ENCODE measurements at places on chromosomes 5 and 9. TPM values are rescaled to one million over a fixed set of nuclear protein-coding genes. Genes with fewer than 3 reads are reported as not detected.

CDC25C gene
- 26.6 TPM for total RNA-seq

CCIN gene
- total RNA-seq = not detected

TLR4 gene
- not detected for total RNA-seq

GLRX gene
- total RNA-seq = 50.4 TPM

ITGA1 gene
- 0.69 TPM for total RNA-seq

CDC26 gene
- total RNA-seq = 38.1 TPM

LIX1 gene
- not detected for total RNA-seq

FOXI1 gene
- total RNA-seq = not detected

ALDH1B1 gene
- 17.9 TPM for total RNA-seq

AFAP1L1 gene
- total RNA-seq = not detected

GRCh38 chr5:135543001-135543484, 7.3 kb upstream of the NEUROG1 start:
- DNase-seq = no peak
- no peaks in the 10 kb centered on the region for H3K36me3 ChIP-seq
- H3K27me3 ChIP-seq = peaks cover 71% of the 10 kb centered on the region
- peak overlapping the region; percentile 38 for H3K4me3 ChIP-seq

DNA sequence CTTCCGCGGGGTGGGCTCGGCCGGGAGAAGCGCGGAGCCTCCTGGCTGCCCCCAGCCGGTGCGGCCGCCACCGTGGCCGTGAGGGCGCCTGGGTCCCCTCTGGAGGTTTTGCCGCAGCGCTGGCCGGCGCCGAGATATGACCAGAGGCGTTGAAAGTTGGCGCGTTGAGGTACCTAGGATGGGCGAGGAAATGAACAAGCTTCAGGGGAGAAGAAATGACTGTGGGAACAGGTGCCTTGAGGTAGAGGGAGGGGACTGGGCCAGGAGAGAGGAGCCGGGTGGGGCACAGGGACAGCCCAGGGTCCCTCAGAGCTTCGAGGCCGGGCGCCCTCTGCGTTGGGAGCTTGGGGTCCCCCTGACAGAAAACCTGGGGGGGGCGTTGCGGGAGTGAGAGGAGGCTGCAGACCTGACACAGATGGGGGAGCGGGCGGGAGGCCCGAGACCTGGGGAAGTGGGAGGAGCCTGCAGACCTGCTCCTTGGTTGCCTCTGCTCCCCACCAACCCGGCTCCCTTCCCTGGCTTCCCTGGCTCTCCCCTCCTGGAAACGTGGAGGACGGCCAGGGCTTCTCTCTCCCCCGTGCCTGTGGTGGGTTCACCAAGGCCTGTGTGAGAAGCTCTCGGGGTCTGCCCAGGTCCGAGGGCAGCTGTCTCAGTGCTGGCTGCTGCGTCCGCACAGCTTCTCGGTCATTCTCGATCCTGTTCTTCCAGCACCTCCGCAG, 14.2 kb downstream of the RABL6 start:
- H3K36me3 ChIP-seq = peaks cover 7% of the 10 kb centered on the region
- H3K4me3 ChIP-seq = no peak overlapping the region
- DNase-seq = no peak
- no peaks in the 10 kb centered on the region for H3K27me3 ChIP-seq
- peaks cover 7% of the 10 kb centered on the region for H3K4me1 ChIP-seq

- H3K4me3 ChIP-seq = no peak overlapping the region
- H3K27me3 ChIP-seq = peaks cover 8% of the 10 kb centered on the region
- H3K27ac ChIP-seq = no peak overlapping the region
- no peaks in the 10 kb centered on the region for H3K4me1 ChIP-seq
Observed at GRCh38 chr5:95701074-95701473, 18.3 kb upstream of the SPATA9 start.

DNA sequence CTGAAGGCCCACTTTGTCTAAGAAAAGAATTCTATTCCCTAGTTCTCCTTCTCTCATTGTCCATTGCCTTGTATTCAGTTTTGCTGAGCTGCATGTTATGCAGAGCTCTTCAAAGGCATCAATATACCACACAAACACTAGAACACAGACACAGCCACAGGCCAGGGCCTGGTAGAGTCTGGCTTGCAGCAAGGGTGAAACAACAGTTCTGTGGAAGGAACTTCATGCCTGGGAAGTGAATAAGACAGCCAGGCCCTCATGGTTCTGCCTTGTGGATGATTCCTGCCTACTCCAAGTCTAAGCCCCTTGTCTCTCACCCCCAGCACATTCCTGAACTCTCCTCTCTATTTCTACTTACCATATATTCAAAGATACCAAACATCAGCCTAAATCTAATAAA, 30.8 kb downstream of the KLHL3 start:
- DNase-seq = no peak
- H3K27me3 ChIP-seq = no peaks in the 10 kb centered on the region
- no peak overlapping the region for H3K27ac ChIP-seq
- peaks cover 2% of the 10 kb centered on the region for H3K4me1 ChIP-seq

GRCh38 chr5:1279443-1280151, 15.3 kb downstream of the TERT start:
- H3K4me1 ChIP-seq = peaks cover 2% of the 10 kb centered on the region
- H3K27me3 ChIP-seq = no peaks in the 10 kb centered on the region
- peaks cover 15% of the 10 kb centered on the region for H3K36me3 ChIP-seq
- no peak overlapping the region for H3K4me3 ChIP-seq
- DNase-seq = no peak

GRCh38 chr5:126265917-126266316, 157.3 kb upstream of the GRAMD2B start:
- H3K4me1 ChIP-seq = no peaks in the 10 kb centered on the region
- no peak for DNase-seq
- H3K27me3 ChIP-seq = peaks cover 3% of the 10 kb centered on the region
- no peak overlapping the region for H3K4me3 ChIP-seq
- H3K27ac ChIP-seq = no peak overlapping the region

DNA sequence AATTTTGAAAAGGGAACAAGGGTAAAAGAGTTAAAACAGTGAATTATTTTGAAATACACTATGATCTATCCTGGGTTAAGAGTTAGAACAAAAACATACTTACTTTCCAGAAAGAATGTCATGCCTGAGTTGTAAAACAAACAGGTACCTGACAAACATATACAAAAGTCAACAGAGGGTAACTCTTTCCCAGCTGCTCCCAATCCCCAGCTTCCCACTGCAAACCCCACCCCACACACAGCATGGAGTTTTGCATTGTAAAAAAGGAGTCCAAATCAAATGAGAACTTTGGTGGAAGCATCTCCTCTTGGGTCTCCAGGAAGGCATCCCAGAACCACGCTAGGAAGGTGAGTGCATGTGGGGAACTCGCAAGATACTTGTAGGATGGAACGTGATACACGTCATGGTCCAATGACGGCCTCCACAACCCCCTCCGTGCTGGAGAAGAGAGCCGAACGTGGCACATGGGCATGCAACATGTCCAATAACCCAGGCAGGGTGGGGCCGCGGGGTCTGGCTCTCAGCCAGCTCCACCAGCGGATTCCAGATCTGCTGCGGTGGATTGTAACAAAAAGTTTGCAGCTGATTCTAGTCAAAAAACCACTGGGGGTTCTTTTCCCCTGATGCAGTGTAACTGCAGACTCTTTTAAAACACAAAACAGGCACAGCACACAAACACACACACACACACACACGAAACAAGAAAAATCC, 55.8 kb downstream of the EPB41L4B start:
- H3K27me3 ChIP-seq = peaks cover 2% of the 10 kb centered on the region
- no peak for DNase-seq
- no peaks in the 10 kb centered on the region for H3K4me1 ChIP-seq
- H3K4me3 ChIP-seq = no peak overlapping the region
- no peaks in the 10 kb centered on the region for H3K36me3 ChIP-seq

- DNase-seq = no peak
- H3K4me3 ChIP-seq = no peak overlapping the region
- H3K36me3 ChIP-seq = no peaks in the 10 kb centered on the region
- no peak overlapping the region for H3K27ac ChIP-seq
Observed at GRCh38 chr5:147845618-147846017, 14.1 kb upstream of the SPINK1 start.

GRCh38 chr9:98215271-98215670, 22.8 kb upstream of the CORO2A start:
- H3K36me3 ChIP-seq = peaks cover 6% of the 10 kb centered on the region
- H3K27ac ChIP-seq = no peak overlapping the region
- no peaks in the 10 kb centered on the region for H3K4me1 ChIP-seq
- no peak for DNase-seq
- H3K27me3 ChIP-seq = no peaks in the 10 kb centered on the region

DNA sequence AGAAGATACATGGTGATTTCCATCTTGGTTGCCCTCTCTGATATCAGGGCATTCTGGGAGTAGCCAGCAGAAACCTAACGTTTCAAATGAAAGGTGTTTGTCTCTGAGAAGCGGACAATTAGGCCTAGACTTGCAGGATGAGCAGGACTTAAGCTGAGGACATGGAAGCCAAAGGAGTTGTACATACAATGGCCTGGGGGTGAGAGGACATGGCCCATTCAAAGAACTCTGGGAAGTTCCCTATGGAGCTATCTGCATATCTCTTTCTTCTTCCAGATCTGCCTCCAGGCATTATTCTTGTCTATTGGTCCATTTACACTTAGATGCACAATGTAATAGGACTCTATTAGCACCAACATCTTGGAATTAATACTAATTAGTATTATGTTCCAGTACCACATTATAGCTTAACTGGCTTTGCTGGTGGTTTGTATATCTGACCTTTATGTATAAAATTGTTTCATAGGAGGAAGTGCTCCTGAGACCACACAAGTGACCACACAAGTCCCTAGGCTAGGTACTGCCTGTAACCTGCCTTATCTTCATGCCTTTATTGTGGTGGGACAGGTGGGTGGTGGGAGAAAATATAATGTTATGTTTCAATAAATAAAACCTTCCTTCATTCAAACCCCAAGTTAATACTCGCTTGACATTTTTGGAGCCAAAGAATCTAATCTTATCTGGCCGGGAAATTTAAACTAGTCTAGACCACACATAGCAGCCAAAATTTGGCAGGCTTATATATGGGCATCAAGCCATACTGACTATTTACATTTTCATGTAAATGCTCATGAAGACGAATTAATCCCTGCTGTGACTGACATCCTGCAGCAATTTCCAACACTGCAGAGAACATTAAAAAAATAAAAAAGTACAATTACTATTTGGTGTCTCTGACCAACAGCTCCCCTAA, 52.1 kb upstream of the EQTN start:
- peaks cover 18% of the 10 kb centered on the region for H3K4me1 ChIP-seq
- H3K36me3 ChIP-seq = peaks cover 2% of the 10 kb centered on the region

GRCh38 chr5:122258241-122258640, 53.8 kb upstream of the SNCAIP start:
- H3K4me3 ChIP-seq = no peak overlapping the region
- H3K36me3 ChIP-seq = no peaks in the 10 kb centered on the region
- no peaks in the 10 kb centered on the region for H3K4me1 ChIP-seq

DNA sequence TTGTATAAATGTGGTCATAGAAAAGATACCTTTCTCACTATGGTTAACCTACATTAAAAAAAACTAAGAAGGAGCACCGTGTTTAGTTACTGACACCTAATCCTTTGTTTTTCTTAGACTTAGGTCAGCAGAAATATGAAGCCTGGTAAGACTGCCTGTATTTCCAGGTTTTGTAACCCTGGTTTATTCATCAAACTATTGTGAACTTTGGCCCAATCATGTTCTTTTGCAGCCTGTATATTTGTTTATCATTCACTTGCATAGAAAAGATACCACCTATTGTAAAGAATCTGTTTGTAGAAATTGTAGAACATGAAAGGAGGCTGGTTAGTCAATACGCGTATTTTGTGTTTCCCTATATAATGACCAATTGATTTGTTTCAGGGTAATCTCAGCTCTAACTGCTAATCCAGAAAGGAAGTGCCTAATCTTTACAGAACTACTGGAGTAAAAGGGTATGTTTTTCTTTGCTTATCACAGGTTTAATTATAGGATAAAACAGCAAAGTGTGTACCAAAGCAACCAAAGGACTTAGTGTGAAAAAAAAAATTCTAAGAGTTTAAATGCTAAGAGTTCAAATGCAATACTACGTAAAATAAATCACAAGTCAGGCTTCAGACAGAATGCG, 103.6 kb downstream of the LURAP1L start:
- no peak overlapping the region for H3K4me3 ChIP-seq
- no peaks in the 10 kb centered on the region for H3K4me1 ChIP-seq
- H3K27ac ChIP-seq = no peak overlapping the region

GRCh38 chr5:134506054-134507039, 19.1 kb upstream of the JADE2 start:
- no peak for DNase-seq
- no peak overlapping the region for H3K4me3 ChIP-seq
- H3K4me1 ChIP-seq = peaks cover 42% of the 10 kb centered on the region
- no peak overlapping the region for H3K27ac ChIP-seq
- H3K27me3 ChIP-seq = no peaks in the 10 kb centered on the region

DNA sequence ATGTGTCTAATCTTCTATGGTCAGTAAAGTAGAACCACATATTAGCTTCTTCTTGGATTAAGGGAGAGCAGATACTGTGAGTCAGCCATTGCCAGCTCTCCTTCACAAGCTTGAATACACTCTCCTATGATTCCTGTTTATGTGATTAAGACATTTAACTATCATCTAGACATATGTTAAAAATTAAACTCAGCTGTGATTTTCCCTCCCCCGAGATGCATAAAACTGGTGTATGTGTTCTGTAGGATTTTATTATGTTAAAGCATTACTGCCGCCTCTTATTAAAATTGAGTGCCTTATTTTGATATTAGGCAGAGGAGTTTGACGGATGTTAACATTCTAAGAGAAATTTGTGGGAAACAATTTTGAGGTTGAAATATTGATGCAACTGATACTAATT, 114.6 kb downstream of the ACTBL2 start:
- H3K27me3 ChIP-seq = peaks cover 2% of the 10 kb centered on the region
- no peak overlapping the region for H3K27ac ChIP-seq
- DNase-seq = no peak
- H3K36me3 ChIP-seq = no peaks in the 10 kb centered on the region

DNA sequence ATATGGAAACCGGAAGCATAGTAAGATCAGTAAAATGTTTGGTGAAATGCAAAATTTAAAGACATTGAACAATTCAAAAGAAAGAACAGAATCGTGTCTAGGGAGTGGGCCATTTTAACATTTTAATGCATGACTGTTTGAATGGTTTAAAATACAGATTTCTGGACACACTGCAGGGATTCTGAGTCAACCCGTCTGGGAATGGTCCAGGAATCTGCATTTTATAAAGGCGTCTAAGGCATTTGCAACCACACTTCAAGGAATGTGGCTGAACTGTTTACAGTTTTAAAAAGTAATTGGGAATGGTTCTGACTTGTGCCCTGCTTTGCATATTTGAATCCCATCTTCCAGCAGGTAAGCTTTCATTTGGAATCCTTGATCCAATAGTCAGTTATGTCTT, 811.7 kb upstream of the WWC1 start:
- no peaks in the 10 kb centered on the region for H3K4me1 ChIP-seq
- H3K36me3 ChIP-seq = no peaks in the 10 kb centered on the region
- H3K27ac ChIP-seq = no peak overlapping the region

GRCh38 chr9:87386490-87387025, 111.1 kb upstream of the DAPK1 start:
- no peak for DNase-seq
- H3K4me3 ChIP-seq = no peak overlapping the region
- H3K4me1 ChIP-seq = no peaks in the 10 kb centered on the region
